ENCODE measurements at places on chromosomes 16 and 17. TPM values are rescaled to one million over a fixed set of nuclear protein-coding genes. Genes with fewer than 3 reads are reported as not detected.

VAT1 gene
- 77.0 TPM for total RNA-seq

EPOP gene
- total RNA-seq = 0.57 TPM

HEATR9 gene
- not detected for total RNA-seq

KRTAP9-8 gene
- not detected for total RNA-seq

SLC16A5 gene
- 7.2 TPM for total RNA-seq

MYOCD gene
- total RNA-seq = 35.7 TPM

HAPSTR1 gene
- 53.0 TPM for total RNA-seq

XAF1 gene
- total RNA-seq = 18.7 TPM

SAMD14 gene
- total RNA-seq = 1.2 TPM

PIRT gene
- total RNA-seq = not detected

EFNB3 gene
- total RNA-seq = 0.25 TPM

PABPN1L gene
- total RNA-seq = not detected

ABCC12 gene
- not detected for total RNA-seq

ZNF821 gene
- 3.2 TPM for total RNA-seq

- no peak for DNase-seq
These were observed 17.5 kb upstream of the TFAP4 start for GRCh38 chr16:4290236-4290830.

DNA sequence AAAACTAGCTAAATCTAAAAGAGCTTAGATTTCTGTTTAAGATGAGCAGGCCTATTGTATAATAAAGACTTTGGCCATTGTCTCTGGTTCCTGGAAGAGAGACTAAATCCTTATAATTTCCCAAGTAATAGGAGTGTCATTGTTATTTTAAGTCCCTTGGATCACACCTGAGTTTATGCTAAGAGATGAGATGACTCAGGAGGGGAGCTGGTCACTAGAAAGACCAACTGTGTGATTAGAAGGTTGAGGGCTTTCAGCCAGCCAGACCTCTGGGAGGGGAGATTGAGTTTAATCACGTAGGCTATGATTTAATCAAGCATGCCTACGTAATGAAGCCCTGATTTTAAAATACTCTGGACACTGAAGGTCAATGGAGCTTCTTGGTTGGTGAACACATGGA, 156.9 kb upstream of the C17orf78 start:
- DNase-seq = no peak

DNA sequence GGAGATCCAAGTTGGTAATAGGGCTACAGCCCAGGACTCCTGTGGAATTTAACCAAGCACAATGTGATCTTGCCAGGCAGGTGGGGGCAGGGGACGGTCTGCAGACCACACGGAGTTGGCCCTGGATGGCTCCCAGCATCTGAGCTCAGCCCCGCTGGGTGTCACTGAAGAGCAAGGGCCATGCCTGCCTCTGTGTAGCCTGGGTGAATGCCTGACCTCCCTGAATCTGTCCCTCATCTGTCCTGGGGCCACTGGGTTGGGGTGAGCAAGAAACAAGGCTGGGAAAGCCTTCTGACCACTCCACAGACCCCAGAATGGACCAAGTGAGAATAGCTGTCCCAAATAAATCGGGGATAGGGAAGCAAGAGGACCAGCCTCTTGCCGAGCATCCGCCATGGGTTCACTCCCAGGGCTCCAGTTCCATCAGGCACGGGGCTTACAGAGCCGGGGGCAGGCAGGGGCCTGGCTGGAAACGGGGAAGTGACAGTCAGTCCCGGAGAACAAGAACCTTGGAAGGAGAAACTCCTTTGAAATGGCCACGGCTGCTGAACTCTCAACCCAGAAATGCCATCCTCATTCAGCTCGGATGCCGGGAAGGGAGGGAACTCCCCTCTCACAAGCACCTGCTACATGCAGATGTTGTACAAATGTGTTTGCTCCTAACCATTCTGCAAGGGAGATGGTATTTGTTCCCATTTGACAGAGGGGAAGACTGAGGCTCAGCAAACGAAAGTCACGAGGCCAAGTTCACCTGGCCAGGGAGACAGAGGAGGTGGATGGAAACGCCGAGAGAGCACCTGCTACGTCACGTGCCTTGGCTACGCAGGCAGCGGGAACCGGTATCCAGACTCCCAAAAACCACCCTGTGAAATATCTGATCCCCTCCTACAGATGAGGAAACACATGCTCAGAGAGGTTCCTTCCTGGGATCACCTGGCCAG, 50.0 kb downstream of the RMI2 start:
- peak; percentile 23 for DNase-seq

GRCh38 chr17:45244725-45245656, 16.9 kb downstream of the SPATA32 start:
- no peak for DNase-seq

DNA sequence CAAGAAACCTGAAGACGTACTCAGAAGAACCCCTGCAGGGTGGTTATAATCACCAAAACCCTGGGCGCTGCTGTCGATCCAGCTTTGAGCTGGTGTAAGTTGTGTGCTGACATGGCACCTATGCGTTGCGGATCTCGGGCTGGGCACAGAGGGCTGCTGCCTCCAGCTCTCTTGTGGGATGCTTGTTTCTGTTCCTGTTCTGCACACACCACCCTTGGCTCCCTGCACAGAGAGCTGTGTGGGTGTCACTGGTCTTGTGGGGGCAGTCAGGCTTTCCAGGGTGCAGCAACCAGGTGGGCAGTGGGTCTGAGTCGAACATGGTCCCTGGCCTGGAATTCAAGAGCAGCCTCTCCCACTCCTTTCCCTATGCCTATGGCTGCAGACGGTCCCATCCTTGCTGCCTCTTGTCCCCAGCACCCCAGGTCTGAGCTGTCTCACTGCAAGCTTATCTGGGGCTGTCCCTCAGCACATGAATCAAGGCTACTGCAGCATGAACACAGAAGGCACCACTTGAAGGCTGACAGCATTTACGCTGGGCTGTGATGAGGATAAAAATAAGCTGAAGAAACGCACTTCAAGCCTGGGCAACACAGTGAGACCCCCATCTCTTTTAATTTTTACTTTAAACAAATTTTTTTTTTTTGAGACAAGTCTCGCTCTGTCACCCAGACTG, 20.1 kb downstream of the ZNF276 start:
- DNase-seq = no peak

- no peak for DNase-seq
These were observed 121.0 kb downstream of the PARN start for GRCh38 chr16:14509055-14509454.

GRCh38 chr17:33028061-33028460, 36.4 kb downstream of the SPACA3 start:
- DNase-seq = no peak

GRCh38 chr17:48504953-48505352, 25.9 kb downstream of the HOXB1 start:
- no peak for DNase-seq

- no peak for DNase-seq
These were observed 4.6 kb upstream of the ETV4 start for GRCh38 chr17:43550754-43551153.

DNA sequence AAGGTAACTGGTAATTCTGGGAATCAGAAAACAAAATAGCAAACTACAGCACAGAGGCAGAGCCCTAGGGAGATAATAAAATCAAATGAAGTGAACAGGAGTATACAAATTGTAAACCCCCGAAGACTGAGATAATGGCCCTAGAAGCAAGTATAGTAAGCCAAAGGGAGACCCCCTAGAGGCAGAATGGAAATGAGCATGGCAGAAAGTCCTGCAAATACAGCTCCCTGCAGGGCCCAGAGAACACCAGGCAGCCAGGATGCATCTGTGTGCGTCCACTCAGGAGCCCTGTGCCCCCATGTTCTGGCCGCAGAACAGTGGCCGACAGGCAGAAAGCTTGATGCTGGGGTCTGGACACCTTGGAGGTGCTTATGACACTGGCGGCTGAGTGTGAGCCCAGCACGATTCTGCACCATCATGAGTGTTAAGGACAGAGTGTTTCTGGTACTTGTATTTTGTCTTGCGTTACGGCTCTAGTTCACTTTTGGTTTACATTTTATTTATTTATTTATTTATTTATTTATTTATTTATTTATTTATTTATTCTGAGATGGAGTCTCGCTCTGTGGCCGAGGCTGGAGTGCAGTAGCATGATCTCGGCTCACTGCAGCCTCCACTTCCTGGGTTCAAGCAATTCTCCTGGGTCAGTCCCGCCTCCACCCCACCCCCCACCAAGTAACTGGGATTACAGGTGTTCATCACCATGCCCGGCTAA, 48.7 kb downstream of the RGS9 start:
- no peak for DNase-seq

DNA sequence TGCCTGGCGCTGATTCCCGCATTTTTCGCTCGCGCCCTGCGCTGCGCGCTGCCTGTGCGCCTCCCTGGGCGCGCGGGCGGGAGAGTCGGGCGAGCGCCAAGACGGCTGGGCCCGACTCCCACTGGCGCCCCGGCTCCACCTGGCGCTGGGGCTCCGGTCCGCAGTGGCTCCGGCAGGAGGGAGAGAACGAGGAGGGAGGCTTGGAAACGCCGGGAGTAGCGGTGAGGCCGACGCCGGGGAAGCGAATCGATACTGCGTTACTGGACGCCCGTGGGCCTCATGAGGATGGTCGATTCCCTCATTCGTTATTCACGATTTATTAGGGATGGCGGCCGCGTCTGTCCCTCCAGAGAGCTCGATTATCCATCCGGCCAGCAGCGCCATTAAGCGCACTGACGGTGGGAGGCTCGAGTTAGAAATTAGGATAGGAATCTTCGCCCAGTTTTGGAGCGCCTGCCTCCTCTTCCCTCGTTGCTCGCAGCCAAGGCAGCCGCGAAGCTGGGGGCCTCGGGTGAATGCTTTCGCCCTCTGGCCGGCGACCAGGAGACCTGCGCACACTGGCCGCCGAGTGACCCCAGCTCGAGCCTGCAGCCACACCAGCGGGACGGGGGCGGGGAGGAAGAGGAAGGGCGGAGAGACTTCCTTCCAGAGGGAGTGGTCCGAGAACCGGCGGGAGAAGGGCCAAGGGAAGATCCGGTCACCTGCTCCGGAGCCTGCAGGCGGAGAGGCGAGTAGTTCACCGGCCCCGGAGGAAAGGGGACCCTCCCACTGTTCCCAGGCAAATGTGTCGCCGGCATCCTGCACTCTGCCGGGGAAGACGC, 1.3 kb upstream of the PCGF2 start:
- peak; percentile 92 for DNase-seq

- no peak for DNase-seq
These were observed 14.8 kb downstream of the CLEC16A start for GRCh38 chr16:10959161-10959560.

- no peak for DNase-seq
These were observed 1.5 kb downstream of the ZNF205 start for GRCh38 chr16:3113765-3114479.

GRCh38 chr16:82147546-82147945, 22.5 kb downstream of the MPHOSPH6 start:
- DNase-seq = no peak

DNA sequence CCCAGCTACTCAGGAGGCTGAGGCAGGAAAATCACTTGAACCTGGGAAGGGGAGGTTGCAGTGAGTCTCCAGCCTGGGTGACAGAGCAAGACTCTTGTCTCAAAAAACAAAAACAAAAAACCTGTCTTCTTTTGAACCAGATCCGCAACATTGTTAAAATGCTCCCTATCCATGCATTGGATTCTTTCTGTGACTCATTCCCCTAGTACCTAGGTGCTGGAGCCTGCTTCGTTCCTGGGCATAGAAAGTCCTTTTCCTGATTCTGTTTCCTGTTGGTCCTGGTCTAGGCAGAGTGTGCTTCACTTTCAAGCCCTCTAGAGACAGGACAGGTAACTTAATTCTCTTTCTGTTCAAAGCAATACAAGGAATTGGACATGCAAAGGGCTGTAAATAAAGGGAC, 5.2 kb downstream of the EPN2 start:
- no peak for DNase-seq

- no peak for DNase-seq
These were observed 67.8 kb upstream of the AXIN2 start for GRCh38 chr17:65629234-65629690.

DNA sequence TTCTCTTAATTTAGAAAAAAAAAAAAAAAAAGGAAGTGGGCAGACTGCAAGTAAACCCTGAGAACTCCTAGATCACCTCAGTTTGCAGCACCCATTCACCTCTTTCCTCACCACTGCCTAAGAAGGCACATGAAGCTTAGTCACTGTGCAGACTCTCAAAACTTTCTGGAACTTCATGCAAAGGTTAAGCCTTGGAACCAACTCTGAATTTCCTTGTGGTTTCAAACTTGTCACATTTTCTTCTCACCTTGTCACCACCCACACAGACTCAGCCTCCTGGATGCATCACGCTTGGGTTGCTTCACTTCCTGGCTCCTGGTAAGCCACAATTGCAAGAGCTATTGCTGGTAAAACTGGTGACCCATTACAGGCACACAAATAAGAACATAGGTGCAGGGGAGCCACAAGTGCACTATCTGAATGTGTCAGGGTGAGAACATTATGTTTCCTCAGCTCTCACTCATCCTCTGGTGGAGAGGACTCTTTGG, 15.0 kb upstream of the CPD start:
- DNase-seq = no peak

DNA sequence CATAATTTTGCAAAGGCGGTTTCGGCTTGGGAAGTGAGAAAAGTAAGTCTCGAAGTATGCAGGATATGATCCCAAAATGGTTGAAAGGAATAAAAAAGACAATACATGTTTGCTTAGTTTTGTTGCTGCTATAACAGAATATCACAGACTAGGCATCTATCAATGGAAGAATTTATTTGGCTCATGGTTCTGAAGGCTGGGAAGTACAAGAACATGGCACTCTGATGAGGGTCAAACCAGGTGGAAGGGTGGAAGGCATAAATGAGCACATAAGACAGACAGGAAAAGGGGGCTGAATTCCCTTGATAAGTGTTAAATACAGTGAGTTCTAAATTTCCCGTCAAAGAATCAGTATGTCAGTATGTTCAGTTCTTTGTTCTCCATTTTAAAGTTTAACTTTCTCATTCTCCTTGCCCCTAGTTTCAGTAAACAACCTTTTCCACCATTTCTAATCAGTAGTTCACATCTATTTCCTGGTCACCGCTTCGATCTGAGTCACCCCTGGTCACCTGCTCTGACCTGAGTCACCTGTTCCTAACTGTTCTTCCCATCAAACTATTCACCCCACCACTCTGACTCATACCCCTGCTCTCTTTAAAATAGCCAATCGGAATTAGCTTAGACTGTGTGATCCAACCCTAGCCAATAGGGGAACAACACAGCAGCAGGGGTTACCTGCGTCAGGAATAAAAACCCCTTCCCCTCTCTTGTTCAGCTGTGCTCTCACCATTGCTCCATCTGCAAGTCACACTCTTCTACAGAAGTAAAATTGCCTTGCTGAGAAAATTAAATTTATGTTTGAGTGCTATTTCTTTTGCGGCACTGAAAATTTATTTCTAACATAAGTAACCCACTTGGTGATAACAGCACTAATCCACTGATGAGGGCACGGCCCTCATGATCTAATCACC, 240.8 kb downstream of the STX8 start:
- DNase-seq = no peak

All from left ventricle myocardium superior (tissue), 1 donor.